ENCODE measurements at places on chromosomes 5 and 9.

DNA sequence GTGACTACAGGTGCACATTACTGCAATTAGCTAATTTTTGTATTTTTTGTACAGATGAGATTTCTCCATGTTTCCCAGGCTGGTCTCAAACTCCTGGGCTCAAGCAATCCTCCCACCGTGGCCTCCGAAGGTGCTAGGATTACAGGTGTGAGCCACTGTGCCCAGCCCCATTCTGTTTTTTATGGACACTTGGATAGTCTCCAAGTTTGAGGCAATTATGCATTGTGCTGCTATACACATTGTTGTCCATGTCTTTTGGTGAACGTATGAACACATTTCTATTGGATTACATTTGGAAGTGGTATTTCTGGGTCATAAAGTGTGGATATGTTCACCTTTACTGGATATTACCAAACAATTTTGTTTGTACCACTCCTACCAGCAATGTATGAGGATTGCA is 22.4 kb upstream of the PLPP1 start:
- no peak for DNase-seq

DNA sequence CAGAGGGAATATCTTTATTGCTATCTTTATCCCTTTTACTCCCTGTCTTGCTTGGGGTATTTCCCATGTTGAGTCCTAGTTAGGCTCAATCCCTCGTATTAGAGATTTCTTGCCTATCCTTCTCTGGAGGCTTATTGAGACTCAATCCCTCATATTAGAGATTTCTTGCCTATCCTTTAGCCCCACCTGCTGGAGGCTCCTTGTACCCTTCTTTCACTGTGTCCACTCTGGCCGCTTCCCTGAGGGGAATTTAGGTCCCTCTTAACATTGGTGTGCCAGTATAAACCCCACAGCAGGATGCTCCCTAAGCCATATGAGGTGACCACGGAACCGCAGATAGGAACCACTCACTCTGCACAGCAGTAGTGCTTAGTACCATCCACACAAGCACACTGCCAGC is 110.7 kb upstream of the MAMDC2 start:
- no peak for DNase-seq

GRCh38 chr9:91212596-91213243 is 149.0 kb downstream of the AUH start:
- DNase-seq: no peak

GRCh38 chr5:15594977-15595568 is 95.1 kb downstream of the FBXL7 start:
- DNase-seq: no peak

- no peak for DNase-seq
Measured at GRCh38 chr5:35694481-35694880, 76.8 kb downstream of the SPEF2 start.

DNA sequence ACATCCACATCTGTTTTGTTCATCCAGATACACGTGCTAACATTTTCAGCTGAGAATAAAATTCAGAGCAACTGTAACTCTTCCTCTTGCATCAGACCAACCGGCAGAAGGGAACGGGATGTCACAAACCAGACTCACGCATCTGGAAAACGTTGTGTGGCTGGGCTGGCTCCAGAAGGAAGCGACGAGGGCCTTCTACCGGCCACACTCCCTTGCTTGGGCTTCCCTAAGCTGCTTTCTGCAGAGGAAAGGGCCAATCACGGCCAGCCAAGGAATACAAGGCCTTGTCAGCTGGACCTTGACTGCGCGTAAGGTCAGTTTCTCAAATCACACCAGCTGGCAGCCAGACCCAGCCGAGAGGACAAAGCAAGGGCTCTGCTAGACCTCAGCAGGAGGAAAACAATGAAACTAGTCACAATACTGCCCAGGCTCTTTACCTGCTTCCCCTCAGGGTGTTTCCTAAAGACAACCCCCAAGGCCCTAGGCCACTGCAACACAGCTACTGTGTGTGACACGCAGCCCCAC is 106.1 kb downstream of the THBS4 start:
- DNase-seq: no peak

GRCh38 chr5:28156981-28157380 is 1118.6 kb upstream of the CDH9 start:
- DNase-seq: no peak

DNA sequence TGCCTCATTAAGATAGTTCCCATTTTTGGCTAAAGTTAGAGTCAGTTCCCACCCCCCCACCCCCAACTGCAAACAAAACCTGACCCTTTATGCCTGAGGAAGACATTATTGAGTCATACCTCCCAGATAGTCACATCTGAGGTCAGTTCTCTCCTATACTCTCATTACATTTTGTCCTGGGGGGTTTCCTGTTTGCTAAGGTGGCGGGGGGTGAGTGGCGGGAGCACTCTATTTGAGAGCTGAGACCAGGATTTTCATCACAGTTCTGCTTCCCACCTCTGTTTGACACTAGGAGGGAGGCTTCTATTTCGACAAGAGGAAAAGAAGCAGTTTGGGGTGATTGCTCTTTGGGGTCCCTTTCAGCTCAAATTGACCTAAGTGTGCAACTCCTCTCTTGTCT is 59.4 kb upstream of the ICE1 start:
- DNase-seq: no peak

DNA sequence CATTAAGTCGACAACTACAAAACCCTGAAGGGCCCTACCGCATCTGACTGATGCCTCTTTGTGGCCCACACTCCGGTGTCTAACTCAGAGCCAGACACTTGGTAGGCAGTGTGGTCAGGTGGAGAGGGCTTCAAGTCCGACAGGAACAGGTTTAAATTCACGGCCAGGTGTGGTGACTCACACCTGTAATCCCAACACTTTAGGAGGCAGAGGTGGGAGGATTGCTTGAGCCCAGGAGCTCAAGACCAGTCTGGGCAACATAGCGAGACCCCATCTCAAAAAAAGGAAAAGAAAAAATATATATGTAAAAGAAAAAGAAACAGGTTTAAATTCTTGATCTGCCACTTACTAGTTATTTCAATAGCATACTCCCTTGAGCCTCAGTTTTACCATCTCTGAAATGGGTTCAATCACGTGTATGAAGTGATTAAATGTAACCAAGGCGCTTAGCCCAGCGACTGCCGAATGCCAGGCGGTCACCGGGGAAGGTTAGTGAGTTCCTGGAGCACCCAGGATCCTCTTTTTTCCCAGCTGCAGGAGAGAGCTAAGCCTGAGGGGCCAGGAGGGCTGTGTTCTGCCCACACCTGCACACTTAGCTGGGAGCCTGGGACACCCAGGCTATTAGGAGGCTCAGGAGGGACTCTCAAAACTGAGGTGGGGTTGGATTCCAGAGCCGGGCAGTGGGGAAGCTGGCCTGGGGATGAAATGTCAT is 943 bp downstream of the CLTB start:
- DNase-seq: no peak

- DNase-seq: no peak
Measured at GRCh38 chr9:80125731-80126264, 554.0 kb downstream of the TLE4 start.

Data from activated CD4-positive, alpha-beta T cell treated with anti-CD3 and anti-CD28 coated beads, Interleukin-2, amount 10 ng/mL, durations not matched to agents 7 days and 5 days (primary cell).